ENCODE measurements at places on chromosomes 4 and X.
A peak's percentile ranks its signal among the peaks of the same experiment; 100 is the strongest.

DNA sequence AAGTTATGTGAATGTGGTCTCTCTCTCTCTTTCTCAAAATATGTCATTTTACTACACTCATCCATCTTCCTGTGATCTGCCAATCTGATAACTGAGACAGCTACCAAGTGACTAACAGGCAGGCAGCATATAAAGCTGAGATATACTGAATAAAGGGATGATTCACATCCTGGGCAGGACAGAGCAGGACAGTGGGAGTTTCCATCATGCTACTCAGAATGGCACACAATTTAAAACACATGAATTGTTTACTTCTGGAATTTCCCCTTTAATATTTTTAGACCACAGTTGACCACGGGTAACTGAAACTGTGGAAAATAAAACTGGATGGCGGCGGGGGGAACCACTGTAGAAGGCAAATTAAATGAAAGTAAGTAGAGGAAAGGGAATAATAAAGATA lies 58.6 kb upstream of the DCTD start:
- no peak for DNase-seq

- no peak for DNase-seq
Measured at GRCh38 chrX:106397788-106398538, 213.8 kb upstream of the RADX start.

- DNase-seq = no peak
Measured at GRCh38 chrX:22383988-22384387, 111.3 kb downstream of the CBLL2 start.

- DNase-seq = no peak
Measured at GRCh38 chr4:57172065-57172464, 61.9 kb upstream of the IGFBP7 start.

GRCh38 chrX:10756441-10756840 lies 136.1 kb upstream of the MID1 start:
- DNase-seq = peak; percentile 49

DNA sequence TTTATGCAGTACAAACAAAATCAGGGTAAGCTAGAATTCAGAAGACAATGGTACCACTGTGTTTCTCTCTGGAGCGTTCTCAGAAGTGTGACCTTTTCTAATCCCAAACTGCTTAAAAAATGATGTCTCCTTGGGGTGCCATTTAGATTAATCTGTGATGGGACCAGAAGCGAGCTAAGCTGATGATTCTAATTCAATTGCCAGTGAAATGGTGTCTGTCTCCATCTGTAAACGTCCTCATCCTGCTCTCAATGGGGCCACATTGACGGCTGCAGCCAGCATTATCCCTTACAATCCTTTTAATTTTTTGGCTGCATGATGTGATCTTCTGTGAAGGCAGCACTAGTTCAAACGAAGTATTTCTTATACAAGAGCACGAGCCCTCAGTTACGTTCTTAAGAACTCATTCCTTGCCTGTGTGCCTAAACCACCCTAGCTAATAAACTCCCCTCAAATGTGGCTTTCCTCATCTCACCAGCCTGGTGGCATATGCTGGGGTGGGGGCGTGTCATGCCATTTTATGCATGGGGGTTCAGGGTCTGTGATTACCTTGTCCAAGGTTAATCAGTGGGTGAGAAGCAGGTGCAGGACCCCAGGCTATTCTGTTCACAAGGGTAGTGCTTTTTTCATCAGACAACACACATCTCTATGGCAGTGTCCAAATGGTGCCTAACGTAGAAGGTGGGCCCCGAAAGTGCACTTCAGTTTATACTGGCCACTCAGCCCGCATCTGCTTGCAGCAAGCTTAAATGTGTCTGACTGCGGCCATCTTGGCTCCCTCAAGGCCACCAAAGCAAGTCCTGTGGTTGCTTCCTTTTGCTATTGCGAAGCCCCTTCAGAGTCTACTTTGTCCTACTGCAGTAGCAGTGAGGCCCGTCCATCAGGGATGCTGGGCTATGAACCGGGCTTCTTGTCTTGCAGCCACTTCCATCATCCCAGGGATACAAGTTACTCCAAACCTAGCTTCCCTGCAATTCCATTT lies 45.7 kb upstream of the SLC2A9 start:
- DNase-seq = no peak

DNA sequence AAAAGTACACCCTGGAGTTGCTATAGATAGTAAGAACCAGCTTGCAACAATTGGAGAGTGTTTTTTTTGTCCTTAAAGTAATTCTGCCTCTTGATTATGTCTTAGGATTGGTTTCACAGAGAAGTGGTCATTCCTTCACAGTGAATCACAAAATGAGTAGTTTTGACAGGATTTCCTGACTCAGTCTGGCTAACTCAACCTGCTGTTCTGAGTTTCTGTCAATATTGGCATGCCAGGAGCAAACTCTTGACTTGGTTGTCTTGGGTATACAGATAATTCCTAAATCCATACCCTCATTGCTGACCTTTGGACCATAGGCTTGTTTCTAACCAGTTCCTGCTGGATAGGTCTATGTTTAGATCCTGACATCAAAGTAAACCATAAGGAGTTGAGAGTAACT lies 9.4 kb downstream of the FHIP1A start:
- peak; percentile 64 for DNase-seq

GRCh38 chr4:128552586-128552907 lies 257.0 kb upstream of the JADE1 start:
- no peak for DNase-seq

- DNase-seq = no peak
Measured at GRCh38 chrX:30931920-30932319, 42.9 kb upstream of the TAB3 start.

GRCh38 chr4:173505924-173506518 lies 24.0 kb downstream of the HAND2 start:
- DNase-seq = no peak

DNA sequence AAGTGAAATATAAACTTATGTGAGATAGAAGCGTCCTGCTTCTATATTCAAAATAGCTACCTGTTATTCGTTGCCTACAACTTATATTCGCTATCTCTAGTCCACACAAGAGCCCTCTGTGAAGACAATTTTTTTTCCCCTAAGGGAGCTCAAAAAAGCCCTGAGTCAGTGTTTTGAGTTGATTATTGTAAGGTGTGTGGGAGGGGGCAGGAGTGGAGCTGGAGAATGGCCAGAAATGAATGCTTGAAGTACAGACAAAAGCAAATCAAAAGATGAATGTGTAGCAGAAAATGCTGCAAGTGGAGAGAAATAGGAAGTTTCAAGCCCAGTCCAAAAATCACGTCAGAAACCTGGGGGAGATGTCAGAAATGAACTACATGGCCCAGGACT lies 655.0 kb upstream of the LCORL start:
- no peak for DNase-seq

DNA sequence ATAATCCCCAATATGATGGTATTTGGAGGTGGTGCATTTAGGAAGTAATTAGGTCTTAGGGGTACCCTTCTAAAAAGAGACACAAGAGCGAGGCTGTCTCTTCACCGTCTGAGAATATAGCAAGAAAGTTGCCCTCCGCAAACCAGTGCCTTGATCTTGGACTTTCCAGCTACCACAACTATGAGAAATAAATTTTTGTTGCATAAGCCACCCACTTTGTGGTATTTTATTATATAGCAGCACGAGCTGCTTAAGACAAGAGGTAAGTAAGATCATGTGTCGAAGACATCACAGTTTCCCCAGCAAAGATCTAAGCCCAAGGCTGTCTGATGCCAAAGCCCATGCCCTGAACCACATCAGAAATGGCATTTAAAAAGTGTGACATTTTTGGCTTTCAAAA lies 9.6 kb upstream of the EXOSC9 start:
- peak; percentile 66 for DNase-seq

GRCh38 chr4:123168812-123169211 lies 227.8 kb upstream of the SPRY1 start:
- DNase-seq = peak; percentile 3

GRCh38 chrX:54794028-54794427 lies 4.0 kb downstream of the ITIH6 start:
- DNase-seq = no peak

DNA sequence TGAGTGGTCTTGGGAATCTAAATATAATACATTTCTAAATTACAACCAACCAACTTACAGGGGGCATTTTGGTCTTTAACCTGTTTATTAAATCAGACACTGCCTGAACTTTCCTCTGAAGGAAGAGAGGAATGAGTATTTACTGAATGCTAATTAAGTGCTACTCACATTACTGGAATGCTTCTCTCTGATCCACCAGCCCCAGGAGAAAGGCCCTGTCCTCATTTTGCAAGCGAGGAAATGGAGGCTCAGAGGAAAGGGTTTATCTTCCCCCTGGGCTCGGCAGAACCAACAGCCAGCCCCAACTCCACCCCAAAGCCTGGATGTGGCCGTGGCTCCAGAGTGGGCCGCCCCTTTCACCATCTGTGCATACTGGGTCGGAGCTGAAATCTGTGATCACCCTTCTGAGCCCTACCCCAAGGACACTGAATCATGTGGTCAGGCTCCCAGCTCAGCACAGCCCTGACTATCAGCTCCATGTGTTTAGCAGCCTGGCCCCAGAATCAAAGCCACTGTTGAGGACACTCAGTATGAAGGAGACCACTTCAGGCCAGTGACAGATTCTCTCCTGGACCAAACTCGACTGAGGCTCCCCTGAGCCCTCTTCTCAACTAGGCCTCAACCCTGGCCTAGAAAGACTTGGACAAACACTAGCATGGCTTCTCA lies 56.7 kb upstream of the ENPP6 start:
- DNase-seq = no peak

GRCh38 chr4:1323635-1324442 lies 23.2 kb upstream of the UVSSA start:
- DNase-seq = peak; percentile 45

GRCh38 chrX:79110731-79111130 lies 33.8 kb upstream of the GPR174 start:
- no peak for DNase-seq

GRCh38 chr4:70203601-70204000 lies 8.1 kb downstream of the ODAM start:
- DNase-seq = no peak

- no peak for DNase-seq
Measured at GRCh38 chr4:965048-965765, 8.2 kb downstream of the DGKQ start.

DNA sequence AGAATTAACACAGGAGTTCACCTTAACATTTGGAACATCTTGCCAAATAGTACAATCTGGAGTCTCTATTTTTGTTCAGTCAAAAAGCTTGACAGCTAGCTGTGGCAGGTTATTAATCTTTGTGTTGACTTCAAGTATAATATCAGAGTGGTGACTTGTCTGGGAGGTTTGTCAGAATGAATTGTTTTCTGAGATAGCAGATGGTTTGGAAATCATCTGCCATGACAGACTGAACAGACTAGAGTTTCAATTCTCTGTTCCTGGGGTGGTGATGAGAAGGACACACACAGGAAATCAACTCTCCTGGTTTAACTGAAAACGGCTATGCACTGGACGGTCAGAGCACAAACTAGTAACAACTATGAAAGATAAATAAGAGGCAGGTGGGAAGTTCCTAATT lies 203.3 kb upstream of the EMCN start:
- DNase-seq = no peak

DNA sequence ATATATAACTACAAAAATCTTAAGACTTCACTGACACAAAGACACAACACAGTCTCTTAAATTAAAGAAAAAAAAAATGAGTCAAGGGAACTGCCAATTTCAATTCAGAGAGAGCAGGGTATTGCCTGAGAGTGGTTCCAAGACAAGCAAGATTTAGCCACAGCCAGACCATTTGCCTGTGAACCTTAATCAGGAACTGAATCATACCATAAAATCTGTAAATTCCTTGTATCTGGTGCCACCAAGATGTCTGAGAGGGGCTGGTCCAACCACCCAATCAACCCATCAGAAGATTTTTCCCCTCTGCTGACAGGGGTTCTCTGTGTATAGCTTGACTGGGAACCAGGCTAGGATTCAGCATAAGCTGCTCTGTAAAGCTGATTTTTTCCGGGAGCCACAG lies 159.2 kb downstream of the CPEB2 start:
- DNase-seq = no peak

GRCh38 chr4:121707344-121707743 lies 10.6 kb upstream of the ANXA5 start:
- no peak for DNase-seq

All from fibroblast of skin of left biceps (primary cell).